ENCODE measurements at places on chromosomes 11 and 22.

GRCh38 chr11:17550450-17551346, 3.6 kb downstream of the OTOG start:
- DNase-seq: no peak

DNA sequence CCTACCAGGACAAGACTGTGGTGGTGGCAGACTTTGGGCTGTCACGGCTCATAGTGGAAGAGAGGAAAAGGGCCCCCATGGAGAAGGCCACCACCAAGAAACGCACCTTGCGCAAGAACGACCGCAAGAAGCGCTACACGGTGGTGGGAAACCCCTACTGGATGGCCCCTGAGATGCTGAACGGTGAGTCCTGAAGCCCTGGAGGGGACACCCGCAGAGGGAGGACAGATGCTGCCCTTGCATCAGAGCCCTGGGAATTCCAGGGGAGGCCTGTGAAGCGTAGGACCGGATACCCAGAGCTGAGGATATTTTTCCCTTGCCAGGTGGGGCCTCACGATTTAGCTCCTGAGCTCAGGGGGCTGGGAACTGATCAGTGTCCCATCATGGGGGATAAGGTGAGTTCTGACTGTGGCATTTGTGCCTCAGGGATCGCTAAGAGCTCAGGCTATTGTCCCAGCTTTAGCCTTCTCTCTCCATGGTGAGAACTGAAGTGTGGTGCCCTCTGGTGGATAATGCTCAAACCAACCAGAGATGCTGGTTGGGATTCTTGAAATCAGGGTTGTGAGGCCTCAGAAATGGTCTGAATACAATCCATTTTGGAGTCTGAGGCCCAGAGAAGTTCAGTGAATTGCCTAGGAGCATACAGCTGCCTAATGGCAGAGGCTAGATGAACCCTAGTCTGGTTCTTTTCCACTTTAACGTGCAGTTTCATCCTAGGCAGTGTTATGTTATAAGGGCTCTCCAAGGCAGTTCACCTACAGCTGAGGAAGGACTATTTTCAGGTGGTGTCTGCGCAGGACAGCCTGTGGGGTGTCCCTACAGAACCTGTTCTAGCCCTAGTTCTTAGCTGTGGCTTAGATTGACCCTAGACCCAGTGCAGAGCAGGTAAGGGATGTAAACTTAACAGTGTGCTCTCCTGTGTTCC, 19.5 kb downstream of the PIK3IP1 start:
- peak; percentile 67 for DNase-seq

DNA sequence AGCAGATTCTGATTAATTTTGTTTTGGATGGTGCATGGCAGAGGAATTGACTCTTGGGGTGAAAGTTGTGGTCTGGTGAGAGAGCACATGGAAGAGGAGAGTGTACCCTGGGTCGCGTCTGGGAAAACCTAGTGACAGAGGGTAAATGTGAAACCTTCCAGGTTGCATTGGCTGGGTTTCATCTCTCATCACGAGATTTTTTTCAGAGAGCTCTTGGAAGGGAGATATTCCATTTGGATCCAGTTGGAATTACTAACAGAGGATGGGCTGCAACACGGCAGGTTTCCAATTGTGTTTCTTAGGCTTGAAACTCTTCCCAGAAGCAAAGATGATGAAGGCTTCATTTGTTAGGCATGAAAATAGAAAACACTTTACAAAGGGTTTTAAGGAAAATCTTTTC, 109.7 kb upstream of the MTMR2 start:
- no peak for DNase-seq

GRCh38 chr11:69364921-69365320, 71.0 kb downstream of the MYEOV start:
- no peak for DNase-seq

GRCh38 chr22:18121506-18121905, 10.9 kb downstream of the TUBA8 start:
- no peak for DNase-seq

GRCh38 chr22:22924369-22925145, 36.9 kb downstream of the IGLL5 start:
- no peak for DNase-seq

- no peak for DNase-seq
Measured at GRCh38 chr22:30277547-30278344, 11.1 kb upstream of the OSM start.

- DNase-seq: no peak
Measured at GRCh38 chr22:32396746-32397145, 15.3 kb downstream of the RTCB start.

GRCh38 chr11:119167933-119168332, 592 bp upstream of the NLRX1 start:
- no peak for DNase-seq

DNA sequence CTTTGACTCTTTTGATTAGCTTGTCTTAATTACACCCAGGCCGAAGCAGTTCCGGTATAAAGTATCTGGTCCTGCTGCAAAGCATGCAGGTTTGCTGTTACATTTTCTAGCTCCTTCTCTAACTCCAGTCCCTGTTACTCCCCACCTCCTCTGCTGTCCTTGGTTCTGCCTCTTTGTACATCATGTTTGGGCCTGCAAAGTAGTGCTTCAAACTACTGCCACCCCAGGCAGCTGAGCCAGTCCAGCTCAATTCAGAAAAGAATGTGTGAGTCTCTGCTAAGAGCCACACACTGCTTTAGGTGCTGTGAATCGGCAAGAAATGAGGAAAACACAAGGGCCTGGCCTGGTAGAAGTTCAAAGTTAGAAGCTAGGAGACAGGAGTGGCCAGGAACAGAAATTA, 136.0 kb downstream of the SERGEF start:
- no peak for DNase-seq

- no peak for DNase-seq
Measured at GRCh38 chr11:84247129-84247528, 961.0 kb upstream of the CCDC90B start.

DNA sequence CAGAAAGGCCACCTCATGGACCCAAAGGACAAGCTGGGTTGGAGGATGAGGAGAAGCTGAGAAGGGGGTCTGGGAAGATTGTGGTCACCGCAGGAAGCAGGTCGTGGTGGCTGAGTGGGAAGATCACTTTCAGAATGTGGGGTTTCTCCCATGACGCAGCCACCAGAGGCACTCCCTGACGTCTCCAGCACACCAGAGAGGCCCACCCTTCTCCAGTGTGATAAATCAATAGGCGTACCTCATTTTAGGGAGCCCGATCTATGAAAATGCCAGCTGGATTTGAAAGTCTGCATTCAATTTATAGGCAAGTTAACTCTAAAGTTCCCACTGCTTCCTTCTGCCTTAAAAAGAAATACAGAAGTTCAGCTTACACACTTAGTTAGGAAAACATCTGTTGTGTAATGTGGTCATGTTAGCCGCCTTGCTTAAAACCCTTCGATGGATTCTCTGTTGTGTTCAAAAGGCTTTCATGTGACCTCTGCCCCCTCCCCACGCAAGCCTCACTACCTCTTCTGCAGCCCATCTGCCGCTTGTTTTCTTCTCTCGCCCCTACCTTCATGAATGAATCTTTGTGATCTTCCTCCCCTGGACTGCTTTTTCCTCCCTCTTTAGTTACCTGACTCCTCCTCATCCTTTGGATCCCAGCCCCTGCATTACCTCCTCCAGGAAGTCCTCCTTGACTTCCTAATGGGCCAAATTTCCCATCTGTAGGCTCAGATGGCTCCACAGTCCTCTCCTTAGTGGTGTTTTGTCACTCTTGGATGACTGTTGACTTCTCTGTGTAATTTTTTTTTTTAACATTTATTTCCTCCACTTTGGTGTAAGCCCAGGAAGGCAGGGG, 10.7 kb downstream of the TSPAN18 start:
- DNase-seq: no peak

GRCh38 chr11:67588136-67588503, 4.5 kb downstream of the GSTP1 start:
- no peak for DNase-seq

- no peak for DNase-seq
Measured at GRCh38 chr11:10350334-10350733, 45.5 kb downstream of the ADM start.

DNA sequence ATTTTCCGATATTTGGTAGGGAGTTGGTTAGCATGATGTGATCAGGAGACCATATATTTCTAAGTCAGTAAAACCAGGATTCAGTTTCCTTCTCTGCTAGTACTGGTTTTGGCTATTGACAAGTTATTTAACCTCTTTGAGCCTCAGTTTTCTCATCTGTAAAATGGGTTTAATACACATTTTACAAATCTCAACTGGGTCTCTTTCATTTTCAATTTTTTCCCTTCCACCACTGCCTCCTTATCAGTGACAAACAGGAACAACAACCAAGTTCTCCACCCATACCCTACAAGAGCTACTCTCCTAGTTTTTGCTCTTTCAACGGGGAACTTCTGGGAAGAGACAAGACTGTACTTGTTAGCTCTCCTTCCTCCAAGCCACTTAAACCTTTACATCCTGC, 6.2 kb upstream of the APLP2 start:
- DNase-seq: no peak

GRCh38 chr11:73348838-73349237, 27.4 kb upstream of the RELT start:
- no peak for DNase-seq

DNA sequence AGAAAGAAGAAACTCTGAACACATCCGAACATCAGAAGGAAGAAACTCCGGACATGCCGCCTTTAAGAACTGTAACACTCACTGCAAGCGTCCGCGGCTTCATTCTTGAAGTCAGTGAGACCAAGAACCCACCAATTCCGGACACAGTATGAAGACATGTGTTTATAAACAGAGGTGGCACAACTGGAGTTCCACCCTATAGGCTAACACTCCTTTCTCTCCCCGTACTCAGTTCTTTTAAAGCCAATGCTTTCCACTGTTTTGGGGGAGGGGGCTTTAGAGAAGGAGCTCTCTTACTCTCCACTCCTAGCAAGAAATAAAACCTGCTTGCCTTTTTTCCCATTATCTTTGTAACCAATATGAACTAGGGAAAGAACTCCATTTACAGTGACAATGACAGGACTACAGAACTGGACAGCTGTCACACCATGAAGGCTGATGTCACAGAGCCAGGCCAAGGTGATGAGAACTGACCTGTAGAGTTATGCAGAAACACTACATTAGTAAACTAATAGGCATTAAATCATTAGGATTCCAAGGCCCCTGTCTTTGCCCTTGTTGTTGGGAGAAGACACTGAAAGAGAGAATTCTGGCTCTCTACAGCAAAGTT, 733 bp downstream of the TRIM5 start:
- no peak for DNase-seq

- DNase-seq: no peak
Measured at GRCh38 chr11:45853332-45854219, 6.3 kb downstream of the CRY2 start.

- no peak for DNase-seq
Measured at GRCh38 chr22:25383278-25383820, 163.9 kb downstream of the CRYBB2 start.

- DNase-seq: no peak
Measured at GRCh38 chr11:2762451-2762850, 62.7 kb upstream of the KCNQ1OT1 start.

DNA sequence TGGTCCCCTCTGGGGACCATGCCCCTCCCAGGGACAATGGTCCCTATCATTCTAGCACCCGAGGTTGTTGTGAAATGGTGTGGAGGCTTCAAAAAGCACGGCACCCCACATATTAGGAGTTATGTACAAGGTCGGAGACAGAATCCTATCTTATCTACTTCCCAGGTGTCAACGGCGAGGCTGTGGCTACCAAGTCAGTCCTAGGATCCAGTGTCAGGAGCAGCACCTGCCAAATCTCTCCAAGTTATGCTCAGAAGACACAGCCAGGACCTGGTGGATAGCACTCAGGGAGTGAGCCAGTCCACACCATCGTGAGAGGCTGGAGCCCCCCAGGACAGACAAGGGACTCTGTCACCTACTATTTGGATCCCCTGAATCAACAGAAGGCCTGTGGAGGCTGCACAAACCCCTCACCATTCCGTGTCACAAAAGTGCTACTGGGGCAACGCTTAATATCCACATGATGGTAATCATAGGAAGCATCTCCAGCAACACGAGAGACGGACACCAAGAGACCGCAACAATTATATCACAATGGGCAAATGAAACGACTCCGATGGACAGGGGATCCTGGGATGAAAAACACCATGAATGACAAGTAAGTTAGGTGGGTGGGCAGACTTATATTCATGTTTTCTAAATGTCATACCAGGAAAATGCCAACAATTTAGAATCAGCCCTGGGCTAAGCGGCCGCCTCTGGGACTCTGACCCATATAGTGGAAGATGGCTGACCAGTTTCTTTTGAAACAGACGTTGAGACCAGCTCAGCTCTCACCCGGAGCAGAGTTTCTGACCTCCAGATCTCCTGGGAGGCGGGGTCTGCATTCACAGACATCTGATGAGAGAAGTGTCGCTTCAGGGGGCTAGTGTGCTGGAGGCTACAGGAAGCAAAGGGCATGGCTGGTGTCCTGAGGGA, 108.4 kb downstream of the MED15 start:
- no peak for DNase-seq

DNA sequence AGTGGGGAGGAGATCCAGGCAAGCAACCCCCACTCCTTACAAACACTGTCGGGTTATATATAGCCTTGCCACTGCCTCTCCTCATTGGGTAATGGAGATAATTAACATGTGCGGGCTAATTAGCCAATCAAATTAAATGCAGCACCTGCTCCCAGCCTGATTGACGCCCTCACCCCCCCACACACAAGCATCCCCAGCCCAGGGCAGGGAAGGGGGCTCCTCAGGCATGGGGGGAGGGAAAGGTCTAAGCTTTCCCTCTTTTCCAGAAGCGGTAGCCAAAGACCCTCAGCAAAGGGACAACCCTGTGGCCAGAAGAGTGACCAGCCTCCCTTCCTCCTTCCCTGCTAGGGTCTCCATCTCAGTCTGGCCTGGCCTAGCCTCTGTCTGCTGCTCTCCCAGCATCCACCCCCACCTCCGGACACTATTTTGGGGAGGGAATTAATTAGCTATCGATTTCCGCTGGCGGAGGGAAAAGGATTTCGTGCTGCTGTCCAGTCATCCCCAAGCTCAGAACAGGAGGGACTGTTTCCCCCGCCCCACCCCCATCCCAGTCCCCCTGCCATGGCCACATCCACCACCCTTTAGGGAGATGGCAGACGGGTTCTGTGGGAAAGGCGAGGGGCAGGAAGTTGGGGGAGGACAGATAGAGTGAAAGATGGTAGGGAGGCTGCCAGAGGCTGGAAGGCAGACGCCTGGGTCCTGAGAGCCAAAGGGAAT, 7.1 kb downstream of the NRXN2 start:
- no peak for DNase-seq

DNA sequence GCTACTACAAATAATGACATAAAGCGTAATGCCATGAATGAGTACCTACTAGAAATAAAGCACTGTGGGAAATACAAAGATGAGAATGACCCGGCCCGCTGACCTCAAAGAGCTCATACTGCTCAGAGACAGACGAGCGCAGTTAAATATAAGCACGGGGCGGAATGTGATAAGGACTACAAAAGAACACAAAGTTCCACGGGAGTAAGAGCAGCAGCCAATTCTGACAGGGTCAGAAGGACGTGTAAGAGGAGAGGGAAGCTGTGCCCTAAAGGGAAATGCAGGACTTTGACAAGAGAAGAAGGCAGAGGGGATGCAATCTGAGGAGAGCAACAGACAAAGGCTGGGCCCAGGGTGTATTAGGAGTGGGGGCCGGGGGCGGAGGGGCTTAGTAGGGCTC, 314.6 kb downstream of the LARGE1 start:
- no peak for DNase-seq
